ENCODE measurements at places on chromosomes 6 and 20. TPM values are rescaled to one million over a fixed set of nuclear protein-coding genes. Genes with fewer than 3 reads are reported as not detected.

PABPC1L gene
- 182 TPM for total RNA-seq

HLA-DPB1 gene
- total RNA-seq, result 18.3 TPM

CPNE5 gene
- not detected for total RNA-seq

PACRG gene
- total RNA-seq, result not detected

CD40 gene
- 13.3 TPM for total RNA-seq

TGIF2 gene
- total RNA-seq, result 39.4 TPM

DDX43 gene
- 11.4 TPM for total RNA-seq

MCHR2 gene
- not detected for total RNA-seq

GSTA3 gene
- not detected for total RNA-seq

DNA sequence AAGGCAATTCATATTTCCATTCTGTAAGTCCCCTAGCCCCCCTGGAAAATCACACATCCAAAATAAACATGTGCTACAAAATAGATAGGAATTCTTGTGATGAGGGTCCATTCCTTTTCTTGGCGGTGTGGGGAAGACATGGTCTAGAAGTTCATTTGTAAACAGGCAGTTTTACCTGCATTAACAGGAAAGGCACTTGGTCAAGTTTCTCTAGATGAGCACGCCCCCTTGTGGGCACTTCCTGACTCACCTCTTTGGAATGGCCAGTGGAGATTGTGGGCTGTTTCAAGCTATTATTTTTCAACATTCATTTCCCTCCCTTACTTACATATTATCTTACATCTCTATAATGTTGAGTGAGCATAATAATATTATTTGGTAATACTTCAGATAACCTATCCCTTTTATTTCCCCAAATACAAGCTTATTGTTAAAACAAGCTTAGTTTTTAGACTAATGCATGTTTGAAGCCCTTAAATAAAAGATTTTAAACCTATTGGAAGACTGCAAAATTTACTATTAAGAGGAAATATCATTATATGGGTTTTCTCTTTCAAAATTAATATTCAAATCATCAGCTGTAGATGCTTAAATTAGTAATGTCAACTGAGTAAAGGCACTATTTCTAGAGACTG, 92.1 kb downstream of the TASP1 start:
- no peak overlapping the region for H3K4me3 ChIP-seq
- peak; percentile 75 for DNase-seq
- H3K27me3 ChIP-seq, result no peaks in the 10 kb centered on the region
- H3K36me3 ChIP-seq, result no peaks in the 10 kb centered on the region

DNA sequence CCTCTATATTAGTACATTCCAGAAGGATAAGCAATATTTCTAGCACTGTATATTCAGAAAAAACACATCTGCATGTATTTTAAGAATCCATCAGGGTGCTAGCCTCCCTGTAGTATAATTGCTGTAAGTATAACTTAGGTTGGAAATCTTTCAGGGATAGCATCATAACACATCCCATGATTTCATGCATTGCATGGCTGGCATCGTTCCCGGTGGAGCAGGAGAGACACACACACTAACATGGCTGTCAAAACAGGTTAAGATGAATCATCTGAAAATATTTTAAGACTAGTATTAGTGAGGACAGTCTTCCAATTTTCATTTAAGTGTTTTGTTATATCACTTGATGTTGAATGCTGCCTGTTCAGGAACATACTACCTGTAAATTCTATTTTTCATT, 32.1 kb upstream of the CENPW start:
- peaks cover 33% of the 10 kb centered on the region for H3K4me1 ChIP-seq
- no peaks in the 10 kb centered on the region for H3K27me3 ChIP-seq
- DNase-seq, result peak; percentile 46
- H3K4me3 ChIP-seq, result no peak overlapping the region
- no peaks in the 10 kb centered on the region for H3K36me3 ChIP-seq

DNA sequence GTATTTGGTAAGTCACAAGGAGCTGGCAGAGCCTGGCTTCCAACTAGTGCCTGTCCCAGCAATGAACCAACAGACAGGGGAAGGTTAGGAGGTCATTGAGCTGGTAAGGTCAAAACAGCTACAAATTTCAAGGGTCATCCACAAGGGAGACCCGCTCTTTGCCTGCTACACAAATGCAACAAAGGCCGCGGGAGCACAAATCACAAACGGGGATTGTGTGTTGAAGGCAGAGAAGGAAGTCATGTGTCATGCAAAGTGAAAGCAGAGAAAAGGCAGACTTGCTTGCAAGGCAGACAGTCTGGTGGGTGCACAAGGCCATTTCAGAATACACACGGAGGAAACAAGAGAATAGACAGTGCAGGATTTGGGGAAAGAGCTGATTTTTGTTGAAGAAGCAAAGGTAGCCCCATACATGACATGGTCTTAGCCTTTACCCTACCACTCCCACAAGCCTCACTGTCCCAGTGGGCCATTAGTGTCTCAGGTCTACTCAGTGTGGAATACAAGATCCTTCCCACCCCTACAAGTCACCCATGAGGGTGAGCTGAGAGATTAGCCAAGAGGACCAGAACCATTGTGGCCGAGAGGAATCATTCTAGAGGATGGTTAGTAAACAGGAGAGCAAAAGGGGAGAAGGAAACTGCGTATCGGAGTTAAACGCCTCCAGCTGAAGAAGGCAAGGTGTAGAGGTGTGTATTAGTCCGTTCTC, 18.1 kb upstream of the SAMHD1 start:
- H3K4me3 ChIP-seq, result no peak overlapping the region
- no peak overlapping the region for H3K27ac ChIP-seq
- H3K36me3 ChIP-seq, result no peaks in the 10 kb centered on the region
- DNase-seq, result no peak
- no peaks in the 10 kb centered on the region for H3K27me3 ChIP-seq
- no peaks in the 10 kb centered on the region for H3K4me1 ChIP-seq

DNA sequence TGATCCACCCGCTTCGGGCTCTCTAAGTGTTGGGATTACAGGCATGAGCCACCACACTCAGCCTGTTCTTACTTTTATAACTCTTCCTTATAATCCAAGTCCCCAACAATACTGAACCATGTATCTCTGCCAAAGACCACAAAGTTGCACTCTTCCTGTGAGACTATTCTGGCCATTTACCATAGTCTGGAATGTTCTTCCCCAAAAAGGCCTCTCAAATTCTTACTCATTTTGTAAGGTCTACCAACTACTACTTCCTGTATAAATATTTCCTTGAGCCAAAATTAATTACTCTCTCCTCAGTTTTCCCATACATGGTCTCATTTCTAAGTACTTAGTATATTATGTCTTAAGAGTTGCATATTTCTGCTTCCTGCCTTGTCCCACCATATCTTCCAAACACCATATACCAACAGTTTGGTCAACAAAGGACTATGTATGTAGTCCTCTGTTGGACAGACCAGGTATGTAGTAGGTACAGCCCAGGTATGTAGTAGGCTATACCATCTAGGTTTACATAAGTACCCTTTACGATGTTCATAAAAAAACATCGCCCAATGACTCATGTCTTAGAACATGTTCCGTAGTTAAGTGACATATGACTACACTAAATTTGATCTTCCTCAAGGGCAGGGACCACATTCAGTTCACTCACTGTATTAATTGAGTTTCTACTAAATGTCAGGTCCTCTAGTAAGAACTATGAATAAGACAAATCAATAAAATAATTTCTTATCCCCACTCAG, 22.0 kb downstream of the RANBP9 start:
- no peak overlapping the region for H3K27ac ChIP-seq
- no peak overlapping the region for H3K4me3 ChIP-seq
- no peak for DNase-seq
- no peaks in the 10 kb centered on the region for H3K4me1 ChIP-seq

GRCh38 chr6:14910692-14911547, 334.9 kb upstream of the JARID2 start:
- H3K4me1 ChIP-seq, result no peaks in the 10 kb centered on the region
- H3K27me3 ChIP-seq, result no peaks in the 10 kb centered on the region
- DNase-seq, result no peak
- no peak overlapping the region for H3K4me3 ChIP-seq
- no peaks in the 10 kb centered on the region for H3K36me3 ChIP-seq

- H3K27ac ChIP-seq, result no peak overlapping the region
- H3K4me1 ChIP-seq, result peaks cover 5% of the 10 kb centered on the region
- H3K36me3 ChIP-seq, result no peaks in the 10 kb centered on the region
- DNase-seq, result no peak
Observed at GRCh38 chr6:143099647-143100046, 39.0 kb downstream of the AIG1 start.

- H3K27me3 ChIP-seq, result no peaks in the 10 kb centered on the region
- H3K4me1 ChIP-seq, result no peaks in the 10 kb centered on the region
- H3K27ac ChIP-seq, result no peak overlapping the region
- DNase-seq, result no peak
- H3K4me3 ChIP-seq, result no peak overlapping the region
Observed at GRCh38 chr6:122817766-122818165, 28.7 kb downstream of the SMPDL3A start.

GRCh38 chr20:646107-646867, 6.7 kb downstream of the SRXN1 start:
- H3K4me1 ChIP-seq, result peaks cover 6% of the 10 kb centered on the region
- peaks cover 11% of the 10 kb centered on the region for H3K36me3 ChIP-seq
- H3K4me3 ChIP-seq, result no peak overlapping the region
- H3K27me3 ChIP-seq, result no peaks in the 10 kb centered on the region
- H3K27ac ChIP-seq, result no peak overlapping the region
- no peak for DNase-seq

GRCh38 chr20:34639755-34640222, 37.1 kb downstream of the PIGU start:
- no peaks in the 10 kb centered on the region for H3K27me3 ChIP-seq
- no peak overlapping the region for H3K4me3 ChIP-seq
- peaks cover 20% of the 10 kb centered on the region for H3K36me3 ChIP-seq
- DNase-seq, result peak; percentile 44

- no peak for DNase-seq
- H3K4me3 ChIP-seq, result no peak overlapping the region
- no peak overlapping the region for H3K27ac ChIP-seq
- H3K4me1 ChIP-seq, result no peaks in the 10 kb centered on the region
Observed at GRCh38 chr6:139080255-139080920, 51.8 kb downstream of the ABRACL start.

- H3K27ac ChIP-seq, result no peak overlapping the region
- H3K27me3 ChIP-seq, result no peaks in the 10 kb centered on the region
- no peaks in the 10 kb centered on the region for H3K36me3 ChIP-seq
- peaks cover 14% of the 10 kb centered on the region for H3K4me1 ChIP-seq
- H3K4me3 ChIP-seq, result no peak overlapping the region
Observed at GRCh38 chr6:141561154-141561553, 571.6 kb upstream of the GJE1 start.

DNA sequence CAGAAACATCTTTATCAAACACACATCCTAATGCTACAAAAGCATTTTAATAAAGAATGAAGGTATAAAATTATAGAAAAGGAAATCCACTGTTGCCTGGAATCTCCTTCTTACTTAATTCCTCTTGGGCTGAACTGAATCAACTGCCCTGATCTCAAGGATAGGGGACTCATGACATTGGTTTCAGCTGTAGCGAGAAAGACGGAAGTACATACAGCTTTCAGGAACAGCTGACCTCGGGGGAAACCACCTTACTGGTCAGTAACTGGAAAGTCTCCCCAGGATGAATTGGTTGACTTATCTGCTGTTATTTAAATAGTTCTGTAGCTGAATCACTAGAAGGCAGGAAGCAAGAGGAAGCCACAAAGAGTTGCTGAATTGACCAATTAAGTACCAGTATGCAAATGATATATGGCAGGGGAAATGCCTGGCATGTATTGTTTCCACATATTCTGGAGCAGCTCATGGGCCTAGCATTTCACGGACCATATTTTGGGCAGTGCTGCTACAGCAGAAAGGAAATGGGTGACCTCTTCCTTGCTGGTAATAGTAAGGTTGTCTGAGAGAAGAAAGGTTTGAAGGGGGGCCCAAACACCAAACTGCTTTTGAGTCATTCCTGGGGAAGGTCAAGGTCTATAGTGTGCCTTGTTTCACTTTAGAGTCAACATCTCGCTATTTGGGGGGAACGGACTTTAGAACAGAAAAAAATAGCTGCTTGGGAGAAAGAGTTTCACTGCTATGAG, 43.7 kb upstream of the MAP7 start:
- no peaks in the 10 kb centered on the region for H3K27me3 ChIP-seq
- H3K4me3 ChIP-seq, result peak overlapping the region; percentile 55
- peak overlapping the region; percentile 92 for H3K27ac ChIP-seq
- peaks cover 21% of the 10 kb centered on the region for H3K36me3 ChIP-seq

GRCh38 chr6:168050225-168050880, 28.7 kb downstream of the FRMD1 start:
- peaks cover 36% of the 10 kb centered on the region for H3K27me3 ChIP-seq
- no peak overlapping the region for H3K27ac ChIP-seq
- H3K36me3 ChIP-seq, result no peaks in the 10 kb centered on the region
- H3K4me1 ChIP-seq, result no peaks in the 10 kb centered on the region

- H3K4me3 ChIP-seq, result no peak overlapping the region
- H3K27ac ChIP-seq, result no peak overlapping the region
- peaks cover 7% of the 10 kb centered on the region for H3K4me1 ChIP-seq
- H3K27me3 ChIP-seq, result no peaks in the 10 kb centered on the region
Observed at GRCh38 chr6:151081656-151082055, 158.1 kb upstream of the AKAP12 start.

- no peak for DNase-seq
- H3K4me3 ChIP-seq, result no peak overlapping the region
- H3K36me3 ChIP-seq, result no peaks in the 10 kb centered on the region
- H3K27me3 ChIP-seq, result peaks cover 20% of the 10 kb centered on the region
Observed at GRCh38 chr20:20206788-20207187, 154.5 kb downstream of the CFAP61 start.

DNA sequence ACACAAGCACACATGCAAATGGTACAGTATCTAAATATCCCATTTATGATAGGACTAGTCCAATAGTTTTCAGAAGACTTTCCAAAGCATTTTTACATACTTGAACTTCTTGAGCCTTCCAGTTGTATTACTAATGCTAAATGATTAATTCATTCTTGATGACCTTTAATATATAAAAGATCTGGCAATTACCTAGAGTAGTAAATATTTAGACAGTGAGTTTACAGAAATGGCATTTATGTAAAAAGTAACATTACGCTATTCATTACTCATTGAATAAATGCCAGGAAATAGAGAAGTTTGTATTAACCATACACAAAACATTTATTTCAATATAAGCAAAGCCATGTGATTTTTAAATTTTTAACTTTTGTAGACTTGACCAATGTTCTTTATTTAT, 158.8 kb downstream of the DST start:
- H3K27me3 ChIP-seq, result no peaks in the 10 kb centered on the region
- H3K4me3 ChIP-seq, result no peak overlapping the region
- no peak for DNase-seq

DNA sequence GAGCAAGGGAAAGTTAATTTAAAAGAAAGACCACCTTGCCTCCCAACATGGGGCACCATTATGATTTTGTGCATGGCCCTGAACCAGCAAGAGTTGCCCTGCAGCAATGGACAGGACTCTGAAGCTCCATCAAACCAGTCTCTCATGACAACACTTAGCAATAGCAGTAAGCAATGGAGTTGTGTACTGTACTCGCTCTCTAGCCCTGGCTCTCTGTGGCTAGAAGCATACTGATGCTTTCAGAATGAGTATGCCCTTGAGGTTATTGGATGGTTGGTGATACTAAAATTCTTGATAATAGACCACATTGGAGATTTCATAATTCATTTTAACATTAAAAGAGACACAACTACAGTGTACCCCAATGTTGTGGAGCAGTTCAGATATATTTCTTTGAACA, 23.2 kb upstream of the LMBRD1 start:
- H3K36me3 ChIP-seq, result no peaks in the 10 kb centered on the region
- H3K27ac ChIP-seq, result no peak overlapping the region
- H3K27me3 ChIP-seq, result no peaks in the 10 kb centered on the region
- no peak for DNase-seq
- H3K4me3 ChIP-seq, result no peak overlapping the region

GRCh38 chr6:135231469-135231844, 50.3 kb downstream of the MYB start:
- H3K27ac ChIP-seq, result no peak overlapping the region
- H3K27me3 ChIP-seq, result no peaks in the 10 kb centered on the region
- no peak for DNase-seq
- no peaks in the 10 kb centered on the region for H3K36me3 ChIP-seq
- no peaks in the 10 kb centered on the region for H3K4me1 ChIP-seq

All from Calu3 (cell line).